Foreskin keratinocyte (primary cell): ENCODE measurements at places on chromosomes 6 and 20. TPM values are rescaled to one million over a fixed set of nuclear protein-coding genes. Genes with fewer than 3 reads are reported as not detected.
A peak's percentile ranks its signal among the peaks of the same experiment; 100 is the strongest.

The COL19A1 gene
- total RNA-seq, result not detected in 2 replicates

The RBM38 gene
- 16.7 and 18.0 TPM in 2 replicates for total RNA-seq

The THBD gene
- total RNA-seq, result 2.0 and 2.6 TPM in 2 replicates

DNA sequence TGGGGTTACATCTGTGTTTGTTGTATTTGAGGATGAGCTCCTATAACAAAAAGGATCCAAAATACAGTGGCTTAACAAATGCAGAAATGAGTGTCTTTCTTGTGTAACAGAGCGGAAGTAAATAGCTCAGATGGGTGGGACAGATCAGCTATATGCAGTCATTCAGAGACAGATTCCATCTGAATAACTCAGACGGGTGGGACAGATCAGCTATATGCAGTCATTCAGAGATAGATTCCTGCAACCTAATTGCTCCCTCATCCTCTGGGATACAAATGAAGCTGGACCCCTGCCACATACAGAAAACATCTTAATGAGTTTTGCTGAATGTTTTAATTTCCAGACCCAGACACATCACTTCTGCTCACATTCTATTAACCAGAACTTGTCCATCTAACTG lies 332.3 kb downstream of the BCKDHB start:
- DNase-seq, result peak; percentile 97

- DNase-seq, result peak; percentile 22
Measured at GRCh38 chr20:59518881-59519706, 85.2 kb upstream of the PHACTR3 start.

DNA sequence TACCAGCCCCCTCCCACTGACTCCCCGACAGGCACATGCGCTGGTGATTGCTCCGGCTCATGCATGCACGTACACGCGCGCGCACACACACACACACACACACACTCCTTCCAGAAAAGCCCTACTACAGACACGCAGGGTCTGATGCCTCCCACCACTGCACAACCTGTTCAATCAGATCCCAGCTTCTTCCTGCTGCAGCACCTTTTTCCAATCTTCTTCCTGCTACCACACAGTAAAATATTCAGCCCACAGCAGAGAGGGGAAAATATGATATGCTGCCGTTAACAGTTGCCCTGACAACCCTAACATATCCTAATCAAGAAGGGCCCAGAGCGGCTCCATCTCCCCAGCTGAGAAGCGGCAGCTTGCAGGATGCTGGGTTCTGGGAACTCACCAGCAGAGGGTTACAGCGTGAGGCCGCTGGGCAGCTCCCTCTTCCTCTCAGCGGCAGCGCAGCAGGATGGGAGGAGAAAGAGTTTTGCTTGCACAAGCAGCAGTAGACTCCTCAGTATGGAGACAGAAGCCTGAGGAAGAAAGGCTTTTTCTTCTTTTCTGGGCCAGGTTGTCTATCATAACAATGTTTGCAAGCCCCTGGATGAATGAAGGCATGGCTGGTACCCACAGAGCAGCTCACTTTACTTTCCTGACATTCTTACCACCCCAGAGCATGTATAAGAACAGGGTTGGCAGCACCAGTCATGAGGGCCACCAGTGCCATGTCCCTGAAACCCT lies 23.9 kb downstream of the MAP7 start:
- DNase-seq, result no peak

DNA sequence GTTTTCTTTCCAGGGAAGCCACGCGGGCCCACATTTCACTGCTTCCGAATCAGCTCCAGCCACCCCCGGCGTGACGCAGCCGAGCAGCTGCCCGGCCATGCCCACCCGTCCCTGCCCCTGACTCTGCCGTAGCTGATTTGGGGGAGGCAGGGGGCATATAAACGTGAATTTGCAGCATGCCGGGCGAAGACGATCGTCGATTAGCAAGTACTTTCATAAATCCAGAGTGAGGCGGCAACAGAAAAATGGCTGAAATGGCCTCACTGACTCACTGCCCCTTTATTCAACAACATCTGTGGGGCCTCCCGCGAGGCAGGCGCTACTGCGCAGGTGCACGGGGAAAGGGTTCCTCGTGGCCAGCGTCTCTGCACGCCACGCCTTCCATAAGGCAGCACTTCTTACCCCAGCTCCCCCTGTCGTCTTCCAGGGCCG lies 118.0 kb downstream of the DLL1 start:
- no peak for DNase-seq

GRCh38 chr20:62377615-62378178 lies 9.2 kb upstream of the RPS21 start:
- no peak for DNase-seq

DNA sequence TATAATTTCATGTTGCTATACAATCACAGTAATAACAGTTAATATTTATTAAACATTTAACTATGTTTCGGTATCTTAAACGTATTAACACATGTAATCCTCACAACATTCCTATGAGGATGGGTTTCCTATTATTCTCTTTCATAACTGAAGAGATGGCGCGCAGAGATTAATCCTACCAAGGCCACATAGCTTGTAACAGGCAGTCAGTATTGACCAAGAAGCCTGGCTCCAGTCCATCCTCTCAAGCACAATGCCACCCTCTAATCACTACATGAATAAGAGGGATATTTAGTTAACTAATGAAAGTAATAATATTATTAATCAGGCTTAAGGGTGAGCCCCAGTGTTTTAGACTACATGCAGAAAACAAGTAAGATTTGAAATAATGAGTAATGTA lies 149.7 kb upstream of the SIM1 start:
- no peak for DNase-seq

- DNase-seq, result peak; percentile 69
Measured at GRCh38 chr6:33276864-33277662, at the start of gene B3GALT4. Gene B3GALT4 (plus strand): TSS chr6:33277123. CDS start chr6:33277420, 297 bp downstream.
